ENCODE measurements at places on chromosomes 16 and 17.
A peak's percentile ranks its signal among the peaks of the same experiment; 100 is the strongest.

- peak; percentile 86 for DNase-seq
Observed at GRCh38 chr16:1610071-1610898, 1.6 kb downstream of the IFT140 start.

GRCh38 chr17:29608986-29609385 is 13.7 kb downstream of the CORO6 start:
- DNase-seq: no peak

DNA sequence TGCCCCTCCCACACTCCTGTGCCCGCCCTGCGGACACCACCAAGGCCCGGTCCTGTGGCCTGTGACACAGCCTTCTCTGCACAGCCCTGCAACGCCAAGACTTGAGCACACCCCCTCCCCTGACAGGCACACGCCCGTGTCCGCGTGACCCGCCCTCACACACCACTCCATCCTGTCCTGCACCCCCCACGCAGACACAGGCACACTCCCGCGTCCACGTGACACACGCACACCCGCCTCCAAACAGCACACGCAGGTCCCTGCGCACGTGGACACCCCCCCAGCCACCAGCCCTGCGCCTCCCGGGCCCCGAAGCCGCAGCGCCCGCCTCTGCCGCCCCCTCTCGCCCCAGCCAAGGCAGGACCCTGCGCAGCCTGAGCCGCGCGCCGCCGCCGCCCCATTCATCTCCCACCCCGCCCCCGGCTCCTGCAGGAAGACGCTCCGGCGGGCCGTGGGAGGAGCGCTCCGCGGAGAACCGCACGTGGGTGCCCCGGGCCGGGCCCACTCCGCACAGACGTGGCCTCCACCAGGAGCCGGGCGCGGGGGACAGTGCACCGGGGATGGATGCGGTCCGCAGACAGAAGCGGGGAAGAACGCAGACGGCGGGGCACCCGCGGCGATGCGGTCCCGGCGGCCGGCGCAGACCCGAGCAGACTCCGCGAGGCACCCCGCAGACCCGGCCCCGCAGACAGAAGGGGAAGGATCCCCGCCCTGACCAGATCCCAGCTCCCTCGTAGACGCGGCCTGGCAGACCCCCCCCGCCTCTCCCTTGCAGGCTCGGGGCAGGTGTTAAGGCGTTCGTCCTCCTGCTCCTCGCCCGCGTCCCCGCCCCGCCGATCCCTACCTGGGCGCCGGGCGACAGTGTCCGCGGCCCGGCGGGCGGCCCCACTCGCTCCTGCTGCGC is 506 bp downstream of the CAMKK1 start:
- peak; percentile 44 for DNase-seq

DNA sequence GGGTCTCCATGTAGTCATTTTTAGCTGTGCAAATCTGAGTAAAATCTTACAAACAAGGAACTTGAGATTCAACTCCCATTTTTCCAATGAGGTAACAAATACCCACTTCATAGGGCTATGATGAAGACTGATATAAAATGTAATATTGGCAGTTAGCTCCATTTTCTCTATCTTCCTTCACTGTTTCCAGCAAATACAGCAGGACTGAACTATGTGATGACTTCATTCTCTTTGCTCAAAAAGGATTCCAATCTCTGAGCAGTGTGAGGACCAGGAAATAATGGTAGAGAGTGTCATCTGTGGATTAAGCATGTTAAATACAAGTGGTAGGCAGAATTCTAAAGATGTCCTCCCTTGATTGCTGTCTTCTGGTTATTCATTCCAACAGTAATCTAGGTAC is 18.3 kb downstream of the RND2 start:
- DNase-seq: no peak

DNA sequence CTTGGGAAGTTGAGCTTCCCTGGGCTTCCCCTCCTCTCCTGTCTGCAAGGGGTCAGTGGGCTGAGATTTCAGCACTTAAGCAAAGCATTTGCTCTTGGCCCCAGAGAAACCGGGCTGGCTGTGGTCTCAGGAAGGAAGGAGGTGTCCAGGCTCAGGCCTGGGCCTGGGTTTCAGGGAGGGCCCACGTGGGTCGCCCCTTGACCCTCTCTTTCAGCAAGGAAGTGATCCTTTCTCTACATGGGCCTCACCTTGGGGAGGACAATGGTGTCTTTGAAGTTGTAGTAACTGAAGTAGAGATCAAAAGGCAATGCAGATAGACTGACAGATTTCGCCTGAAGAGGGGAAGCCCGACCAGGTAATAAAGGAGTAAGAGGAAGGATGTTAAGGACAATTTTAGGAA is 2.7 kb downstream of the NOD2 start:
- DNase-seq: no peak

DNA sequence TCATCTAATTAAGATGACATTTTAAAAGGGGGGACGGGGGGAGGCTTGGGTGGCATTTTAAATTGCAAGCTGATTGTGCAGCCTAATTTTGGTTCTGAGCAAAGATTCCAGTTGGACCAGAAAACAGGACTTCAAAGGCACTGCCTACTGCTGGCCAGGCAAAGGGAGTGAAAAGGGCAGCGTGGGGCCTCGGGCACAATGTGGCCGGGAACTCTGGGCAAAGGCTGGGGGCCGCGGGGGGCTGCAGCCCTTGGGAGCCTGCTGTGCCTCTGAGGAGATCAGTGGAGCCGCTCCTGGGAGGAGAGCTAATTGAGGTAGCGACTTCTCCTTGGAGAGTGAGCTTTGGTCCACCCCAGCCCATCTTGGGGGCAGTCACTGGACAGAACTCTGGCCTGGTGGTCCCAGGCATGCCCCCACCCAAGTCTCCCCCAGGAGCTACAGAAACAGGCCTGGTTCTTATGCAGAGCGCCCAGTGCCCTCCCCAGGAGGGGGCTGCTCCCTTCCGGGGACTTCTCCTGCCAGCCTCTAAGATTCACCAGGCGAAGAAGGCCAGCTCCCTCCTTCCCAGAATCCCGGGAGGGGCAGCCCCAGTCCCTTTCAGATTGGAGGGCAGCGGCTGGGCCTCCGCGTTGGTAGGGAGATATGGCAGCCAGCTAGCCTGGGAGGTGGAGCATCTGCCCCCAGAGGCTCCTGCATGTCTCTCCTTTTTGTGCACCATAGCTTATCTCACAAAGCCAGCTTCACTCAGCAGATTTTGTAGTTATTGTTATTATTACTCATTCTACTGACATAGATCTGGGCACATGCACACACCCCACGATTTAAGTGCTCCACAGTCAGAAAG is 115.6 kb downstream of the GNAO1 start:
- no peak for DNase-seq

- no peak for DNase-seq
Observed at GRCh38 chr16:23771642-23772041, 16.8 kb downstream of the CHP2 start.

DNA sequence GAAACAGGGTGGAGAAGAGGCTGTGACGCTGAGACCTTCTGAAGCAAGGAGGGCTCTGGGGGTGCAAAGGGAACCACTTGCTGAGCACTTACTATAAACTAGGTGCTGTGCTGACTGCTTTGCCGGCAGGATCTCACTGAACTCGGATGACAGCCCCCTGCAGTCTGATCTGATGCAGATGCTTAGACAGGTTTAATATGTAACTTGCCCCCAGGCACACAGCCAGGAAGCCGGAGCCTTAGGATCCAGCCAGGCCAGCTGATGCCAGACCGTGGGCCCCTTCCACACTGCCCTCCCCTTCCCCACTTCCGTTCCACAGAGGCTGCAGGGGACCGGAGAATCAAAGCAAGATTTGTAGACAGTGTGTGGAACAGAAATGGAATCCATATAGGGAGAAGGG is 23.1 kb downstream of the SPACA3 start:
- DNase-seq: no peak

- peak; percentile 73 for DNase-seq
Observed at GRCh38 chr17:48724251-48725003, 1.4 kb downstream of the PRAC2 start.

DNA sequence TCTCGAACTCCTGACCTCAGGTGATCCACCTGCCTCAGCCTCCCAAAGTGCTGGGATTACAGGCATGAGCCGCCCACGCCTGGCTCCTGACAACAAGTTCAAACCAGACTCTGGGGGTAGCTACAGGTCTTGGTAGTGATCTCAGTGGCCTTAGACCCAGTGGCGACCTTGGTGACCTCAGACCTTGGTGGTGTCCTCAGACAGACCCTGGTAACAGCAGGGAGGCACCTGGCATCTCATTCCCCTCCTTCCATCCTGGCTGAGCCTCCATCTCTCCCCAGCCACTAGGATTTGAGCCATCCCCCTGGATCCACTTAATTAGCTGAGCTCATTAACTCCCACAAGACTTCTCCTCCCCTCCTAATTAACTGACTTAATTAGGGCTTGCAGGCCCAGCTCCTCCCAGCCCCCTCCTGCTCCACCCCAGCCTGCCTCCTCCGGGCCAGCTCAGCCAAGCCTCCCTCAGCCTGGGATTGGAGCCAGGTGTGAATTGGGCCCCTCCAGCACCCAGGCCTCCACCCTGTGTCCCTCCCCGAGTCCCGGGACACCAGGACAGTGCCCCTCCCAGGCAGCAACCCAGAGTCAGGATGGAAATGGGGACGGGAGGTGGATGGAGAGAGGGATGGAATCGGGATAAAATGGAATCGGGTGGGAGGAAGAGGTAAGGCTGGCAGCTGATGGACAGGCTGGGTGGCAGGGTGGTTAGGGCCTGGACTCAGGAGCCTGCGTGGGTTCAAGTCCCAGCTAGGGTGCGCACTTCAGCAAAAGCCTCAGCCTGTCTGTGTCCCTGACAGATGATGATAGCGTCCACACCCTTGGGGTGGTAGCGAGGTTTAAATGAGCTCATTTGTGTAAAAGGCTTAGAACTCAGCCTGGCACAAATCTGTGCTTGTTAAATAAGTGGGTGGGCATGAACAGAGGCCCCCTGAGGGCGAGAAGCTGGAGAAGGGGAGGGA is 11.2 kb upstream of the SBK1 start:
- DNase-seq: no peak

DNA sequence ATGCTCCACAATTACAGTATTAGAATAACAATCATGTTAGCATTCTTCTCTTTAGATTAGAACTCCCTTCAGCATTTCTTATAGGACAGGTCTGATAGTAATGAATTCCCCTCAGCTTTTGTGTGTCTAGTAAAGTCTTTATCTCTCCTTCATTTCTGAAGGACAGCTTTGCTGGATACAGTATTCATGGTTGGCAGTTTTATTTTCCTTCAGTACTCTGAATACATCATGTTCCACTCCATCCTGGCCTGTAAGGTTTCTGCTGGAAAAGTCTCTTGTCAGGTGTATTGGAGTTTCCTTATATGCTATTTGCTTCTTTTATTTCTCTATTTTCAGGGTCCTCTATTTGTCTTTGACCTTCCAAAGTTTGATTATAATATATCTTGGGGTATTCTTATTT is 4.0 kb upstream of the ABCA10 start:
- no peak for DNase-seq

DNA sequence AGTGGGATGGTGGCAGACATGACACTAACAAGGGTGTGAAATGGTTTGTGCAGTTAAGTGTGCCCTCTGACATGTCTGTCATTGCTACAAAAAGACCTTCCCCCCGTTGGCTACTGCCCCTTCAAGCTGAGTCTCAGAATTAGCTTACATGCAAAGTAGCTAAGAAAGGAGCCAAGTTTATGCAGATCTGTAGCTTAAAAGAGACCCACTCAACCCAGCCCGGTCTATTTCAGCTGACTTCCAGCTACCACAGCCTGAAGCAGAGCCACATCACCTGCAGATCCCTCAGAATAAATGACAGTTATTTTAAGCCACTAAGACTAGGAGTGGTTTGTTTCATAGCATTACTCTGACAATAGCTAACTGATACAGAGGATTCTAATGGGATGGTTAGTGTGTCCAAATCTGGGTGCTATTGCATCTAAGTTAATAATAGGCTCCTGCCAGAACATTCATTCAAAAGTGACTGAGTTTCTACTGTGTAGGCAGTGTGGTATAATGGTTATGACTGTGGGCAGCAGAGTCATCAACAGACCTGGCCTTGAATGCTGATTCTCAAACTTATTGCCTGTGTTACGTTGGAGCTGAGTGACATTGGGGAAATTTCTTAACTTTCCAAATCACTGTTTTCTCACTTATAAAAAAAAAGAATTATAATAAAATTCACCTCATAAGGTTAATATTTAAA is 11.7 kb downstream of the C17orf67 start:
- DNase-seq: no peak

DNA sequence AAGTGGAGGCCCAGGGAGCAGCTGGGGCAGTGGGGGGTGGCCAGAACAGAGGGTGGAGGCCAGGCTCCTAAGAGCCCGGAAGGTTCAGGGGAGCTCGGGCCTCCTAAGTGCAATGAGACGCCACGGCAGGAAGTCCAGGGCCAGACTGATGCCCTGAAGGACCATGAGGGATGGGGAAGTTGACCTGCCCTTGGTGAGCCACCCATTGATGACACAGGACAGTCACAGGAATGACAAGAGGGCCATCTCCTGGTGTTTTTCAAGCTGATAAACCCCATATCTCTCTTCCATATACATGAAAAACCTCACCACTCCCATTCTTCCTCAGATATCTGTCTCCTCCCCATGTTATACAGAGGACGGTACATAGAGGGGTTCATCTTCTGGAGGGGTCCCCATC is 5.8 kb upstream of the MRPL58 start:
- no peak for DNase-seq

DNA sequence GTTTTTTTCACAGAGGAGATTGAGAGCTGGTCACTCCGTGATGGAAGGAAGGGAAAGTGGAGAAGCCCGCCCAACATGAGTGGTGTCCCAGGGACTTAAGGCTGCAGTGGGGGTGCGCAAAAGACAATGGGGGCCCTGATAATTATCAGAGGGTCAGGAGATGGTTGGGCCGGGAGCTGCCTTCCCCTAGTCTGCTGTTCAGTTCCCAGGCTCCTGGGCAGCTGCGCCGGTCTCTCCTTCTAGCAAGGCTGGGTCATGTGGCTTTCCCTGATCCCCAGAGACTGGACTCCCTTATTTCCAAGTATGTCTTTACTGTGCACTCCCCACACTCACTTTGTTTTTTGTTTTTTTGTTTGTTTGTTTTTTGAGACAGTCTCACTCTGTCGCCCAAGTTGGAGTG is 16.2 kb downstream of the CYGB start:
- no peak for DNase-seq

DNA sequence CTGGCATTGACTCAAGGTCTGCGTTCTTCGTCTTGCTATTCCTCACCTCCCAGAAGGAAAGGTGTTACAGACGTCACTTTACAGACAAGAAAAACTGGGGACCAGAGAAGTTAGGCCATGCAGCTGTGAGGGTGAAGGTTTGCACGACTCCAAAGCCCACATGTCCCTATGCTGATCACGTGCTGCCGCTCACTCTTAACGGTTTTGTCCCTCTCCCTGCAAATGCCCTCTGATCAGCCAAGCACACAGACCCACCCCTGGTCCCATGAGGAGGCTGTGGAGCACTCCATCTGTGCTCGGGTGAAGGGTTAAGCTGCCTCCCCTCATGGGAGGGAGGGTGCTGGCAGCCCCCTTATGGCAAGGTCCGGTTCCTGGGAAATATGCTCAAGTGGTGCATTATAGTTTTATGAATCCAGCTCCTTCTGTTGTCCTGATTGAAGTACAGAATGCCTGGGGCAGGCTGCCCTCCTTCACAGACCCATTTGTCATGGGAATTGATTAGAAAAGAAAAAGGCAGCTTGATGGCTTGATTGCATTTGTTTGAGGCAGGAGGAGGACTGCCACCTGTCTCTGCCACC is 18.8 kb downstream of the CCDC182 start:
- DNase-seq: peak; percentile 21

Data from NCI-H1436 (cell line).